ENCODE measurements at places on chromosomes 4 and X. TPM values are rescaled to one million over a fixed set of nuclear protein-coding genes. Genes with fewer than 3 reads are reported as not detected.

DNA sequence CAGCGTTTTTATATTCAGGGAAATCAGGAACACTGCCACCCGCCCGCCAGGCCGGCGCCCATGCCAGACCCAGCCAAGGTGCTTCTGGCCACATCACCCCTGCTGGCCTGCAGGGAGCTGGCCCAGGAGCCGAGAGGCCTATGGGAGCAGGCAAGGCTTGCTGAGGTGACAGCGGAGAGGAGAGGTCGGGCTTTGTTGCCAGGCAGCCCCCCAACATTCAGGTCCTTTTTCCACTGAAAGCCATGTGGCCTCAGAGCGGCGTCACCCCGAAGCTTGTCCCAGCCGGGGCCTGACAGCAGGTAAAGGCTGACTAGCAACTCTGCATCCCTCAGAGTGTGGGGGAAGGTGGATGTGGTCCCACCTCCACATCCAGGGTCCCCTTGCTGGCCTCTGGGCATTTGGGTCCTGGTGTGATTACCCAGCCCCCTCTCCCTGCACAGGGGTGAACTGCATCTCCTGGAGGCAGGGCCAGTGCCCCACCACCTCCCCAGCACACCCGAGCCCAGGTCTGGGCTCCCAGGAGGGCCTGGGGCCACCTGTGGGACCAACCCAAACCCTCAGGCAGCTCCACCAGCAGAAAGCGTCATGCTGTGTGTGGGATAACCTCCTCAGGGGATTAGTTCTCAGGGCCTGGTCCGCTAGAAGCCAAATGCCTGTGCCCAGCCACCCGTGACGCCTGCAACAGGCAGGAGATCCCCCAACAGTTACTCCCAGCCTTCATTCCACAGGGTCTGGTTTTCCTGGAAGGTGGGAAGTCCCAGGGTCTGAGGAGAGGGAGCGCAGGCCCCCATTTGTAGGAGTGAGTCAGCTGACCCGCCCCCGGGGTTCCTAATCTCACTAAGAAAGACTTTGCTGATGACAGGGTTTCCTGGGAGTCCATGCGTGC lies at the start of gene PDE6B:
Gene PDE6B (plus strand): TSS at position 869 of the 886 bp plus-strand sequence. CDS start 54 bp downstream, outside the sequence.
- H3K27ac ChIP-seq, result no peak within 1 kb of the TSS
- DNase-seq, result no peak
- no peaks in the 10 kb centered on the region for H3K4me1 ChIP-seq
- no peaks in the 10 kb centered on the region for H3K36me3 ChIP-seq
- peaks cover 13% of the 10 kb centered on the region for H3K27me3 ChIP-seq

DNA sequence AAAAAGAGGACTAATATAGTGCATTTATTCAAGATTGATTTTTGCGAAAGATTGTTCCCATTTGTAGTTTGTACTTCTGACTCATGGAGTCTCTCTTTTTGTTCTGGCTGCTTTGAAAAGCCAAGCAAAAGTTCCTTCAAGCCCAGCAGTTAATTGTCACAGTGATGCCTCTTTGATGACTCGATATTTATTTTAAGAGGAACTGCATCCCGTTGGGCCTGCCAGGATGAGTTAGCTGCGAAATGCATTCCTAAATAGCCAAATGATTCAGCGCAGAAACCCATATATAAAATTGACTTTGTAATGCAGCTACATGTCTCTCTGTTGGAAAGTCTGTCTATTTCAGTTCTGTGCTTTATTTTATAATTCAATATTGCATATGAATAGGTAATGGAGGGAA lies 295.1 kb downstream of the GBA3 start:
- H3K4me3 ChIP-seq, result no peak overlapping the region
- H3K27me3 ChIP-seq, result no peaks in the 10 kb centered on the region
- H3K36me3 ChIP-seq, result no peaks in the 10 kb centered on the region
- H3K27ac ChIP-seq, result no peak overlapping the region
- no peaks in the 10 kb centered on the region for H3K4me1 ChIP-seq

- no peaks in the 10 kb centered on the region for H3K27me3 ChIP-seq
- H3K36me3 ChIP-seq, result no peaks in the 10 kb centered on the region
- no peak overlapping the region for H3K27ac ChIP-seq
These were observed 90.8 kb downstream of the AFF1 start for GRCh38 chr4:87025614-87026041.

GRCh38 chrX:12349201-12349600 lies 210.9 kb downstream of the FRMPD4 start:
- no peaks in the 10 kb centered on the region for H3K36me3 ChIP-seq
- H3K27me3 ChIP-seq, result peaks cover 1% of the 10 kb centered on the region
- H3K4me1 ChIP-seq, result no peaks in the 10 kb centered on the region

DNA sequence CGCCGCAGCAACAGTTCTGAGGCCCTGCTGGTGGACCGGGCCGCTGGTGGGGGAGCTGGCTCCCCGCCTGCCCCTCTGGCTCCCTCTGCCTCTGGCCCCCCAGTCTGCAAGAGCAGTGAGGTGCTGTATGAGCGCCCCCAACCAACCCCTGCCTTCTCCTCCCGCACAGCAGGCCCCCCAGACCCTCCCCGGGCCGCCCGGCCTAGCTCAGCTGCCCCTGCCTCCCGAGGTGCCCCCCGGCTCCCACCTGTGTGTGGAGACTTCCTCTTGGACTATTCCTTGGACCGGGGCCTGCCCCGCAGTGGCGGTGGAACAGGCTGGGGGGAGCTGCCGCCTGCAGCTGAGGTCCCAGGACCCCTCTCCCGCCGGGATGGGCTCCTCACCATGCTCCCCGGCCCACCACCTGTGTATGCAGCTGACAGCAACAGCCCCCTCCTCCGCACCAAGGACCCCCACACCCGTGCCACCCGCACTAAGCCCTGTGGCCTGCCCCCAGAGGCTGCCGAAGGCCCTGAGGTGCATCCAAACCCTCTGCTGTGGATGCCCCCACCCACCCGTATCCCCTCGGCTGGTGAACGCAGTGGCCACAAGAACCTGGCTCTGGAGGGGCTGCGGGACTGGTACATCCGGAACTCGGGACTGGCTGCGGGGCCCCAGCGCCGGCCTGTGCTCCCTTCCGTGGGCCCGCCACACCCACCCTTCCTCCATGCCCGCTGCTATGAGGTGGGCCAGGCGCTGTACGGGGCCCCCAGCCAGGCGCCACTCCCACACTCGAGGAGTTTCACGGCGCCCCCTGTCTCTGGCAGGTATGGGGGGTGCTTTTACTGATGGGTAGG lies 6.3 kb downstream of the PRAF2 start:
- H3K27me3 ChIP-seq, result no peaks in the 10 kb centered on the region
- H3K4me3 ChIP-seq, result no peak overlapping the region
- no peak for DNase-seq
- peaks cover 2% of the 10 kb centered on the region for H3K36me3 ChIP-seq
- no peak overlapping the region for H3K27ac ChIP-seq

DNA sequence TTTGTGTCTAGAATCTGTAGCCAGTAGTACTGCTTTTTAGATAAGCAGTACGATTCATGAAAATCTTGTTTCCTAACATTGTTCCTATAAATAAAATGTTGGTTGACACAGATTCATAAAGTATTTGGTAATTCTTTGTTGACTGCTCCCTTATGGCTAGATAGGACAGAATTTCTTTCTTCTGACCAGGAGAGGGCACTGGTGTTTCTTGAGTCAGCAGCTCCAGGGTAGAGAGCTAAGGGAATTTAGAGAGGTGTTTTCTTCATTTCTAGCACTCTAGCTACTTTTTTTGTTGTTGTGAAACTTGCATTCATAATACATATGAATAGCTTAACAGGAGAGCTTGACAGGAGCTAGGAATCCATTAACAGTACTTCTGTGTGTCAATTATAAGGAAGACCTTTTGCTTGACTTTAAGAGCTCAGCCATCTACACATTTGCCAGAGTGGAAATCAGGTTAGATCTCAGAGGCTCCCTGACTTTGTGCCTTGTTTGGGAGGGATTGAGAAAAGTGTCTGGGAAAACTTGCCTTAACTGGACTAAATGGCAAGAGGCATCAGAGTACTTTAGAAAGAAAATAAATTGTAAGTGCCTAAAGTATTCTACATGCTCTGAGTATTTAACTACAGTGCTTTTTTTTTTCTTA lies 756.1 kb downstream of the SH3BGRL start:
- H3K27me3 ChIP-seq, result no peaks in the 10 kb centered on the region
- H3K36me3 ChIP-seq, result no peaks in the 10 kb centered on the region
- no peak for DNase-seq

DNA sequence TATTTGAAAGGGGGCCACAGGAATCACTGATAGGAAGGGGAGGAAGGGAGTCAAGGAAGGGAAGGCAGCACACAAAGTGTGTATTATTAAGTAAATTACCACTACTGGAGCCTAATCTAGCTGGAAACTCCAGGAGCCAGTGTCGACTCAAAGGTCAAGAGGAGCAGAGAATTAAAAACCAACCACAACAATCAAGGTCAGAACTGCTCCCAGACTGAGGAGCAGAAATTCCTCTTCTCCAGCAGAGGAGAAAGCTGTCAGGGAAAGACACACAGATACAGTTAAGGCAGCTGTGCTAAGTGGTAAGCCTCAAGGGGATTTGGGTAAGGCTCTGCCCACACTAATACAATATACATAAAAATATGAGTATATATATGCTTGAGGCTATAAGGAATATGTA lies 87.5 kb upstream of the PTPN13 start:
- no peaks in the 10 kb centered on the region for H3K27me3 ChIP-seq
- no peak overlapping the region for H3K27ac ChIP-seq
- H3K36me3 ChIP-seq, result no peaks in the 10 kb centered on the region
- DNase-seq, result no peak
- H3K4me1 ChIP-seq, result peaks cover 3% of the 10 kb centered on the region
- no peak overlapping the region for H3K4me3 ChIP-seq

GRCh38 chr4:78784236-78784865 lies 8.2 kb downstream of the BMP2K start:
- DNase-seq, result no peak
- H3K27ac ChIP-seq, result peak overlapping the region; percentile 35
- no peaks in the 10 kb centered on the region for H3K36me3 ChIP-seq
- H3K27me3 ChIP-seq, result no peaks in the 10 kb centered on the region

- H3K4me3 ChIP-seq, result no peak overlapping the region
- no peak for DNase-seq
- H3K27me3 ChIP-seq, result peaks cover 14% of the 10 kb centered on the region
These were observed 22.3 kb downstream of the COX7B2 start for GRCh38 chr4:46886711-46887110.

DNA sequence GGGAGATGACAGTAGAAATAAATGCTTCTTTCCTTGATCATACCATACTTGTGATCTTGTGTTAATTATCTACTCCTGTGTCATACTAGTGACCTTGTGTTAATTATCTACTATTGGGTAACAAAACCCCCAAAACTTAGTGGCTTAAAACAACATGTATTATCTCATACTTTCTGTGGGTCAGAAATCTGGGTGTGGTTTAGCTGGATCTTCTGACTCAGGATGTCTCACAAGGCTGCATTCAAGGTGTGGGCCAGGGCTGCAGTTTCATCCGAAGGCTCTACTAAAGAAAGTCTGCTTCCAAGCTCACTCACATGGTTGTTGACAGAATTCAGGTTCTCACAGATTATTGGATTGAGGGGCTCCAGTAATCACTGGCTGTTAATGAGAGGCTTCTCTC lies 70.3 kb upstream of the NDP start:
- no peak overlapping the region for H3K27ac ChIP-seq
- no peaks in the 10 kb centered on the region for H3K27me3 ChIP-seq
- H3K4me3 ChIP-seq, result no peak overlapping the region
- no peaks in the 10 kb centered on the region for H3K4me1 ChIP-seq

DNA sequence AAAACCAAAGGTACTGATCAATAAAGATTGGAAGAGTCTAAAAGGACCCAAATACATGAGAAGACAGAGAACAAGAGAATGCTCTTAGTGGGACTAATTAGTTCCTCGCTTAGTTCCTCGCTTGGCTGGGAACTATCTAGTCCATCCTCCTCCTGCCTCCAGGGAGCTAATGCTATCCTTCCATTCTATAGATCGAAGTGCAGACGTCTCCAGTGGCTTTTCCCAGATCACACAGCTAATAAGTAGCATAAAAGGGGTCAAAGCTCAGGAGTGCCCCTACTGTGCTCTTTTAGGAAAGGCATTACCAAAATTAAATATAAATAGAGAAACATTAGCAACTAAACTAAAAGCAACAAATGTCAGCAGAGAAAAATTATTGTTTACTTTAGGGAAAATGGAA lies 42.3 kb upstream of the PPARGC1A start:
- no peaks in the 10 kb centered on the region for H3K27me3 ChIP-seq
- DNase-seq, result no peak
- H3K36me3 ChIP-seq, result no peaks in the 10 kb centered on the region
- H3K4me1 ChIP-seq, result peaks cover 12% of the 10 kb centered on the region
- no peak overlapping the region for H3K27ac ChIP-seq

DNA sequence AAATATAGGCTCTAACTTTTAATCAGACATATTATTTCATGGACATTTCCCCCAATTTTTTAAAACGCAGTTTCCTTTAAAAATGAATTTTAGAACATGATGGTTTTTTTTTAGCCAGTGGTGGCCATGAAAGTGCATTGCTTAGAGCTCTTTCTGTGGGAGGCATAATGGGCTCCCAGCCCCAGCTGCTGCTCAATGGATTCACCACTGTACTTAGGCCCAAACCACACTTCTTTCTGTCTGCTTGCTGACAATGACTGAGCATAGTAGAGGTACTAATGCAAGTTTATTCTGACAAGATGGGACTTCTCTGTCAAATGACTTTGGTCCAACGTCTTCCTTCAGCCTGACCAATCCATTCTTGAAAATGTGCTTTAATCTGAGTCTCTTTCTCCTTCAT lies 400.2 kb upstream of the GRIA3 start:
- H3K4me1 ChIP-seq, result no peaks in the 10 kb centered on the region
- peaks cover 1% of the 10 kb centered on the region for H3K36me3 ChIP-seq
- DNase-seq, result no peak
- H3K27me3 ChIP-seq, result no peaks in the 10 kb centered on the region
- no peak overlapping the region for H3K27ac ChIP-seq
- no peak overlapping the region for H3K4me3 ChIP-seq

- H3K4me3 ChIP-seq, result no peak overlapping the region
- H3K4me1 ChIP-seq, result peaks cover 5% of the 10 kb centered on the region
- peaks cover 5% of the 10 kb centered on the region for H3K27me3 ChIP-seq
- H3K36me3 ChIP-seq, result no peaks in the 10 kb centered on the region
- DNase-seq, result no peak
- no peak overlapping the region for H3K27ac ChIP-seq
These were observed 595.2 kb upstream of the LCORL start for GRCh38 chr4:18616720-18617119.

- peaks cover 1% of the 10 kb centered on the region for H3K27me3 ChIP-seq
- H3K36me3 ChIP-seq, result no peaks in the 10 kb centered on the region
- H3K27ac ChIP-seq, result no peak overlapping the region
These were observed 66.8 kb upstream of the CENPE start for GRCh38 chr4:103264905-103265304.

Gene FAM47E
- total RNA-seq, result 1.2 TPM

Gene POLA1
- 31.6 TPM for total RNA-seq

Gene CPLX1
- 4.6 TPM for total RNA-seq

Gene FSTL5
- 0.04 TPM for total RNA-seq

Gene IL2
- not detected for total RNA-seq

Gene AKAP14
- total RNA-seq, result not detected

Gene KDR
- total RNA-seq, result 44.1 TPM

Gene ASB9
- 1.3 TPM for total RNA-seq

Measured in mesothelial cell of epicardium (in vitro differentiated cells).